ENCODE measurements at places on chromosomes 11 and 22.

GRCh38 chr11:69195824-69196782, 40.4 kb downstream of the SMIM38 start:
- DNase-seq, result no peak

GRCh38 chr11:36257351-36257750, 31.9 kb downstream of the COMMD9 start:
- no peak for DNase-seq

DNA sequence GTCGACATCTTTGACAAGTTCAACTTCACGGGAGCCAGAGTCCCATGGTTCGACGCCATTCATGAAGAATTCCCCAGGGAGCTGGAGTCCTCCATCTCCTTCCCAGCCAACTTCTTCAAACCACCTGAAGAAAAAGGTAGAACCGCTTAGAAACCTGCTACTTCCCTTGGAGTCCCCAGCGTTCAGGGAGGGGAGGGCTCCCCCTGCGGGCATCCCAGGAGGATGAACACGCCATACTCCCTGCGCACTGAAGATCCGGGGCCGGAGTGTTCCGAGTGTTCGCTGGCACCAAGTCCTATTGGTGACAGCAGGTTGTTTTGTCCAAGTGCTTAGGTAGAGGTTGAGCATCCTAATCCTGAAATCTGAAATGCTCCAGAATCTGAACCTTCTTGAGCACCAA, 51.7 kb upstream of the PRODH start:
- no peak for DNase-seq

GRCh38 chr22:19843857-19844376, 10.8 kb downstream of the GNB1L start:
- DNase-seq, result no peak

DNA sequence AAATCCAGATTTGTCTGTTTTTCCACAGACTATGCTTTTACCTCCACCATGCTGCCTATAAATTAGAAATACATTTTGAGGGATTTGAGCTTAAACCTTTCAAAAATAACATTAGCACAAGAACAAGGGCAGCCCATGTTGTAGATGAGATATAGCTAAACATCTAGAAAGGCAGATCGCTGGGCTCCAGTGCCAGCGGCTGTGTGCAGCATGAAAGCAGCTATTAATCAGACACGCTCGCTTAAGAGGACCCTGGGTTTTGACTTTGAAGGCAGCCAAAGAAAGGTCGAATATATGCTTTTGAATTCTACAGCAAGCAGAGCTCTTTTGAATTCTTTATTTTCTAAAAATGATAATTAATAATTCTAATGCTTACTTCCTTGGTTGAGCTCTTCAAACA, 684.0 kb downstream of the NELL1 start:
- no peak for DNase-seq

- peak; percentile 34 for DNase-seq
These were observed 15.9 kb downstream of the PDGFD start for GRCh38 chr11:104148074-104148473.

DNA sequence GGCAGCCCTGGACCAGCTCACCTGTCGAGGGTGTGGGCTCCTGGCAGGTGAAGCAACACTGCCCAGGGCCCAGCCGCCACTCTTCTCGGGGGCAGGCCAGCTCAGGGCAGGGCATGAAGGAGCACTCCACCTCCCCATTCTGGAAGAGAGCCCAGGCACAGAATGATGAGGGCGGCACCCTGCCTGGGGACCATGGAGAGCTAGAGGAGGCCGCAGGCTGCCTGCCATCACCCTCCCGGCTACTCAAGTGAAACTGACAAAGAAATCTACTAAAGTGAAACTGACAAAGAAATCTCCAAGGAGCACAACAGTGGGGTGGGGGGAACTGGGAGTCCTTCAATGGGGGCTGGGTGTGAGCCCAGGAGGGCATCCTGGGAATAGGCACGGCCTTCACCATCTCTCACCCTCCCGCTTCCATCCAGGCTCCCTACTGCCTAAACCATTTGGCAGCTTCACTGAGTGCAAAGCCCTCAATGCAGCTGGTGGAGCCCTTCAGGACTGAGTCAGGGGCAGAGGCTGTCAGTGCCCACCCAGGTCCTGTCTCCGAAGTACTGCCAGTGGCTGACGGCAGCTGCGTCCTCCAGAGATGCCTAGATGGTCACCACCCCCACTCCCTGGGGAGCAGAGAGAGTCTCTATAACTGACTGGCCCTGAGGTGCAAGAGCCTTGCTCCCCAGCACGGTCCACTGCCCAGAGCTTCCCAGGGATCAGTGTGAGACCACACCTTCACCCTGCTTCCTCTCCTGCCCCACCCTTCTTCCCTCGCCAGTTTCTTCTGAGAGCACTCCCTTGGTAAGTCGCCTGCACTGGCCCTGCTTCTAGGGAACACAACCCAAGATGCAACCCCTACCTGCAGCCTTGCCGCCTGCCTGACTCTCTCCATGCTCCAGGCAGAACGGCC, 21.7 kb downstream of the VWCE start:
- no peak for DNase-seq

- DNase-seq, result no peak
These were observed 380 bp upstream of the TTC17 start for GRCh38 chr11:43358279-43358800.

DNA sequence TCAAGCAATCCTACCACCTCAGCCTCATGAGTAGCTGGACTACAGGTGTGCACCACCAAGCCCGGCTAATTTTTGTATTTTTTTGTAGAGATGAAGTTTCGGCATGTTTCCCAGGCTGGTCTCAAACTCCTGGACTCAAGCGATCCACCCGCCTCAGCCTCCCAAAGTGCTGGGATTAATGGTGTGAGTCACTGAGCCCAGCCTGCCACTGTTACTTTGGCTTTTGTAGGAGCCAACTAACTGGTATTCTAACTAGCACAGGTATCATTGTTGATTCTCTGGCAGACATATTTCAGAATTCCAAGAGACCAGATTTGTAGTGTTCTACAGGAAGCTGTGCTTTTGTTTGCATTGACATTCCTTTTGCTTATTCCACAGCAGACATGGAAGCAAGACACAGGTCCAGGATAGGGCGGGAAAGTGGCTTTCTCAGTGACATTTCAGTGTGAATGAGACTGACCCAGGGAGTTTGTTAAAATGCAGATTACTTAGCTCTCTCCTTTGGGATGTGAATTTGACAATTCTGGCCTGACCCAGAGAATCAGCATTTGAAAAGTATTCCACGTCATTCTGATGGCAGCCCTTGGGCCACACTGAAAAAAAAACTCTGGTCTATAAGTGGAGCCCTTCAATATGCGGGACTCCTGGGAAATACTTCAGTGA, 52.2 kb upstream of the PAX6 start:
- DNase-seq, result no peak

DNA sequence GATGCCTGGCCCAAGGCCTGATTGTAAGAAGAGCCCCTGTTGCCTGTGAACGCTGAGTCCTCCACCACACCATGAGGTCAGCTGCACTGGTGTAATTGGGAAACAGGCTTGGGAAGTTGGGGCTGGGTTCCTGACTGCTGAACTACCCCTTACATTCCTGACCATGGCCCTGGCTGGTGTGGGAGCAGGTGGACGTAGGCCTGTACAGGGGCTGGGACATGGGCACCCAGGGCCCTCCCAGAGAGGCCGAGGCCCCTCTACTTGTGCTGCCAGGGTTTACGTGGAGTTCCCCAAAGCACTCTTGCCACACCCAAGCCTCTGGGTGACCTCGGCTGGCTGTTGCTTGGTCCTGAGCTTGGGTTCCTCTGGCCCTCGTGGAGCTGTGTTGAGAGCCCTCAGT, 5.4 kb downstream of the RELT start:
- DNase-seq, result no peak

- peak; percentile 3 for DNase-seq
These were observed at the start of gene MRGPRX4 for GRCh38 chr11:18172666-18173065. Gene MRGPRX4 (plus strand): TSS chr11:18172837. CDS start chr11:18173257, 420 bp downstream.

DNA sequence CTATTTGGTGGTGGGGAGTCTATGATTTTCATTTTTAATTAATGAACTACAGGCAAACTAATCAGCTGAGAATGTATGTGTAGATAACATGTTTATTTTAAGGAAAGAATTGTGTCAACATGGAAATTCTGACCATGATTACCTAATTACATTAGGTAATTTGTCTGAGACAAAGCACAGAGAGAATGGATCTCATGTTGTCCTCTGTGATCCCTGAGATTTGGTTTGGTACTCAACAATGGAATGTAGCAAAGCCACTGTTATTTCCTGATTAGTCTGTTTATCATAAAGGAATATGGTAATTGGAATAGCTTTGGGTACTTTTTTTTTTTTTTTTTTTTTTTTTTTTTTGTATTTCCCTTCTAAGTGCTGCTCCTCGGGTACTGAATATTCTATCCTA, 718.8 kb upstream of the ARHGAP42 start:
- no peak for DNase-seq

- DNase-seq, result no peak
These were observed 372.7 kb downstream of the BUD13 start for GRCh38 chr11:116400081-116400480.

GRCh38 chr11:126307706-126308105, 3.8 kb downstream of the DCPS start:
- no peak for DNase-seq

GRCh38 chr11:35153280-35153679, 14.3 kb downstream of the CD44 start:
- no peak for DNase-seq

DNA sequence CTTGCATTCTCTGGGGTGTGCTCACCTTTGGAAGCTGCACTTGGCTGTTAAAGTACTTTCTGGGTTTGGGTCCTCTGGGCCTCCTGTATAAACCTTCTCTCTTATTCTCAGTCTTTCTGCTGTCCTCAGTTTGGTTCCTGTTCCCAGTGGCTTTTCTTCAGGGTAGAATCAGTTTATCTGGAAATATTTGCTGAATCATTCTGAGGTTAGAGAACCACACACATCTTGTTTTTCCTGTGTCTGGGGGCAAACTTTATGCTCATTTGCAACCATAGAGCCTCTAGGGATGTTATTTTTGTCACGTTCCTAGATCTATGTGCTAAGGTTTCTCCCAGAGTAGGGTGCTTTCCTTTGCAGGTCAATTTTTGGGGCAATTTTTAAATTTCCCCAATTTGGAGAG, 224.3 kb upstream of the C11orf87 start:
- no peak for DNase-seq

GRCh38 chr11:134497586-134497985, 85.5 kb upstream of the B3GAT1 start:
- no peak for DNase-seq

DNA sequence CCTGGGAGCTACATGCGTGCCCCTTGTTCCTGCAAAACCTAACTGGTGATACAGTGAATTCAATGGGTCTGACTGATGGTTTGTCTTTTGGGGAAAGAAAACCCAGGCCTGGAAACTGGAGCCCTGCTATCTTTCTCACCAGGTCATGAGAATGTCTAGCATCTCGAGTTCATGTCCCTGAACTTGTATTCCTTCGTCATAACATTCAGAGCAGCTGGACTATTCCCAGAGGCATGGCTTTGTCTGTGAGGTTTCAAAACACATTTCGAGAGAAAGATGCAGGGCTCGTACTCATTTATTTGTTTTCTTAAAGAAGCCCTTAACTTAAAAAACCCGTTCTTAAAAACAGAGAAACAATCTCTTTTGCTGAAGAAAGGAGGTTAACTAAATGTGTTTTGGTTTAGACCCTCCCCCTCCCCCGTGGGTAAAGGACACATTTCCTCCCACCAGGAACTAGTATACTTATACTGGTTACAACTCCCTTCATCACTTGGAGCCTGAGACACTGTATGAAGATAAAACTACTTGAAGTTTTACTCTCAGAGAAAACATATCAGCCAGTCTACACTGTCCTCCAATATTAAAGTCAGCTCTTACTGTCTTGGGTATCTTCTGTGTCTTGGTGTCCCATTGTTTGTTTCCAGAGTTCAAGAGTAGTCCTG, 43.2 kb downstream of the ME3 start:
- DNase-seq, result no peak

DNA sequence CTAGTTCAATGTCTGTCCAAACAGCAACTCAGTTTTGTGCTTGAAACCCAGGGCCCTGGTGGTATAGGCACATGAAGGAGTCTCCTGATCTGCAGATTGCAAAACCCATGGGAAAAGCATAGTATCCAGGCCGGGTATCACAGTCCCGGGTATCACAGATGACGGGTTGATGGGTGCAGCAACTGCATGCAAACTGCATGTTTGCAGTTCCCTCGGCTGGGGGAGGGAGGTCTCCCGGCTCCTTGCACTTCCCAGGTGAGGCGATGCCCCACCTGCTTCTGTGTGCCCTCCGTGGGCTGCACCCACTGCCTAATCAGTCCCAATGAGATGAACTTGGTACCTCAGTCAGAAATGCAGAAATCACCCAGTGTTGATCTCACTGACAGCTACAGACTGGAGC, 53.9 kb downstream of the KCNQ1 start:
- DNase-seq, result no peak

- DNase-seq, result peak; percentile 31
These were observed 37.0 kb upstream of the FTH1 start for GRCh38 chr11:62004473-62004872.

- DNase-seq, result no peak
These were observed 987 bp downstream of the C1QTNF6 start for GRCh38 chr22:37186997-37187522.

DNA sequence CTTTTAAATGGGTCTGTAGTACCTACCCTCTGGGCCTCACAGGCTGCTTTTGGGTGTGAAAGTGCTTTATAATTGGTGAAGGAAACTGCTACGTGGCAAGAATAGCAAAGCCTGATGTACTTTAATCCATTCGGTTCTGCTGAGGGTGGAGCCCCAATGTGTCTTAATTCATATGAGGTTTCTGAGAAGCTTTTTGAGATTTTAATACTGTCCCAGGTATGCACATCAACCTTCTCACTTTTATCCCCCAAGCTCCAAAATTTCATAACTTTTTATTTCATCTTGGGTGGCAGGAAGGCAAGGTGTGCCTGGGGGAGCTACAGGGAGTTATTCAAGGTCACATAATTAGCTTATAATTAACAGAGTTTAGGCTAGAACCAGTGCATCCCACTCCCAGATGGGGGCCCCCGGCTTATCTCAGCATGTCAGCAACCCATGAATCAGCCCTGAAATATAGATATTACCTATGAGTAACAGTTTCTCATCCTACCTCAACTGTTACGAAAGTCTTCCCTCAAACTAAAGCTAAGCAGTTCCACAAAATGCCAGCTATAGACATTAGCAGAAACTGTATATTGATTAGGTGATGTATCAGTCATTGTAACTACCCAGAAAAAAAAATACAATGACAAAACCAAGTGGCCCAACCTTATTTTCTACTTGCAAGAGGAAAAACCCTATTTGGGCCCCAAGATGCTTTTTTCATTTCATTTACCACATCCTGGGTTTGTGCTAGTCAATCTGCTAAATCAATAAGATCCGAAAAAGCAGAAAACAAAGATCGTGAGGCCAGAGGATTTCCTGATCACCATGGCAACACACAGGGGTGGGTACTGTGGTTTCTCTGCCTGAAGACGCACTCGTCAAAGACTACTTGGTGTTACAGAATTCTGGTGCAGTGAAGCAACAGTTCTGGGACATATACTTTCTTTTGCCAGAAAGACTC, 26.7 kb downstream of the CD44 start:
- DNase-seq, result peak; percentile 75
